ENCODE measurements at places on chromosomes 1 and 21.

DNA sequence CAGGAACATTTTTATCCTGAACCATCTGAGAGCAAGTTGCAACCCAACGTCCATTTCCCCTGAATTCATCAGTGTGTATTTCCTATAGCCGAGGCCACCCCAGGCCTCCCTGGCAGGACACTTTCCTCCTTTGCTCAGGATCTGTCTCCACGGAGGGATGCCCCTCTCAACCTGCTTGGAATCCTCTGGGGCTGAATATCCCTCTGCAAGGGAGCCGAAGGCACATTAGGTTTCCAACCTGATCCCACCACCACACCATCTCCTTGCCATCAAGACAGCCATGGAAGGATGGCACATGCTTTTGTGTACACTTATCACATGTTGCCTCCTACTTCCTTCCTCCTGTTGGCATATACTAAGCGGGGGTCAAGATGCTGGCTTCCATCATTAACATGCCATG is 74.8 kb upstream of the EDN2 start:
- DNase-seq: no peak

DNA sequence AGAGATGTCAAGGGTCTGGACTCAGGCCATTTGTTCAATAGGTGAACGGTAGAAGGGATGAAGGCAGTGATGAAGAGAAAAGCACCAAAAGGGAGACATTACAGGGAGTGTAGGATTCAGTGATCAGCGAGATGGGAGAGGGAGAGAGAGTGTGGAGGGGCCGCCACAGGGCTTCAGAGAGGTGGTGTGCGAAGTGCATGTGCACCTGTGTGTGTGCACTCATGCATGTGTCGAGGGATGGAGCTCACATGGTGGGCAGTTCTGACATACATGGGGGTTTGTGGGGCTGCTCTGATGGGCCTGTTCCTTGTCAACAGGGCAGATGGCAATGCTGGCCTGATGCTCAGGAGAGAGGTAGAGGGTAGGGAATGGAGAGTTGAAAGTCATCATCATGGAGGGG is 11.4 kb upstream of the KCNA2 start:
- no peak for DNase-seq

GRCh38 chr21:32940079-32941014 is 85.4 kb upstream of the OLIG2 start:
- DNase-seq: peak; percentile 79

DNA sequence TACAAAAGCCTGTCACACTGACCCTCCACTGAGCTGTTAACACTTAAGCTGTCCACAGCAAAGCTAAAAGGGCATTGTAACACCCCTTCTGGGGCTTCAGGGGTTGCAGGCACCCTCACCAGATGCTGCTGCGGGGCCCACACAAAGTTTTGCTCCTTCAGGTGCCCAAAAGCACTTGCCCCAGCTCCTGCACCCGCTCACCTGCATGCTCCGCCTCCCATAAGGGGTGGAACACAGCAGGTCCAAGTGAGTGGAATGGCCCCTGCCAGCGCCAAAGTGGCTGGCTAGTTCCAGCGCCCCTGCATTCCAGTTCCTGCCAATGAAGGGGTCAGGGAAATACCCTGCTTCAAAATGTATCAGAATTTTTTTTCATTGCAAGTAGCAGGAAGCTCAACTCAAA is 7.3 kb upstream of the RBP7 start:
- no peak for DNase-seq

GRCh38 chr1:180213401-180214170 is 16.5 kb upstream of the LHX4 start:
- peak; percentile 96 for DNase-seq

- peak; percentile 93 for DNase-seq
These were observed 120.6 kb downstream of the SPSB1 start for GRCh38 chr1:9413071-9413876.

DNA sequence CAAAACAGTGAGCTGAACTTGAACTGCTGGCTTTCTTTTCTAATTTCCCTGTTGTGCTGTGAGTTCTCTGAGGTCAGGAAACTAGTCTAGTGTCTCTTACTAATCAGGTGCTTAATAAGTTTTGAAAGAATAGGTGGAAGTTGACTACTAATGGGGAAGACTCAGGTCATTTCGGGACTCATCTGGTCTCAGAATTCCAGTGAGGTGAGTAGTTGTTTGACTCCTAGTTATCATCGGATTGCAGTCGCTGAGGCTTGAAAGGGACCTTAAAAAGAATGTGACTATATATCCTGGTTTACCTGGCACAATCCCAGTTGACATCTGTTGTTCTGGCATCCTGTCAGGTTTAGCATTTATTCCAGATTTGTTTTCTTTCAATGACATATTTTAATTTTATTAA is 81.4 kb upstream of the SPAG17 start:
- DNase-seq: no peak

DNA sequence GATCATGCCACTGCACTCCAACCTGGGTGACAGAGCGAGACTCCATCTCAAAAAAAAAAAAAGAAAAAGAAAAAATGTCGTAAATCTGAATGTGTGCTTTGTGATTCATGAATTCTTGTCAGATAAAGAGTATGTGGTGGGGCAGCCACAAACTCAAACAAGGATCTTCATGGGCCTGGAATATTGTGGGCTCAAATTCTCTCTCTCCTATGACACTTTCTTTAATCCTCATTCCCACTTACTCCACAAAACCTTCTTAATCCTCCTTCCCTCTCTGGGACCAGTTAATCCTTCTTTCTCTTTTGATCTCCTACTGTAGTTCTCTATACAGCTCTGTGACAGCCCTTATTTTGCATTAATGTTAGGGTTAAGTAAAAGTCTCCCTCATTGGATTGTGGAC is 112.3 kb downstream of the AK5 start:
- no peak for DNase-seq

DNA sequence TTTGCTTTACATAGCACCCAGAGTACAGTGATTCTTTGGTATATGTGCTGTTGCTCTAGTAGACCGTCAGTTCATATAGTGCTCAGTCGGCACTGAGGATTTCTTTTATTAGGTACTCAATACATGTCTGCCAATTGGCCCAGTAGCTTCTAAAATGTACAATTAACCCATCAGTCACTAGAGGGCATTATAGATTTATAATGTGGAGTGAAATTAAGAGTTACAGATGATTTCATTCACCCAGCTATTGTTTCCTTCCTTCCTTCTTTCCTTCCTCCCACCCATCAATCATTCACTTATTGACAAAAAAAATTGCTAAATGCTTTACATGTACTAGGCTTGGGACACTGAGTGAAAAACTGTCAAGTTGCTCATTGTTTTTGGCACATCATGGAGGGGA is 263.6 kb upstream of the USP24 start:
- peak; percentile 14 for DNase-seq

DNA sequence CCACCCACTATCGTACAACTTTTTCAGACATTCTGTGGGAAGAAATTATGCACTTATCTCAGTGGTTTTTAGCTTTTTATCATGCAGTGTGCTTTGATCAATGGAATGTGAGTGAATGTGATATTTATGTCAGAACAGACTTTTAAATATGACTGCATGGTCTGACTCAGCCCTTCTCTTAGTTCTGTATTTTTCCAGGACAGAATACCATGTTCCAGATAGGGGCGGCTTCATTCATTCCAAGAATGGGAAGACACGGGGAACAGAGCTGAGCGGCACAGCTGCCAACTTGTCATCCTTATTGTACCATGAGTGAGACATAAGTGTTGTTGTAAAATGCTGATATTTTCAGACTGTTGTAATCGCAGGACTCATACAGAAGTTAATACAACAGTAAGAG is 214.6 kb upstream of the NCAM2 start:
- no peak for DNase-seq

DNA sequence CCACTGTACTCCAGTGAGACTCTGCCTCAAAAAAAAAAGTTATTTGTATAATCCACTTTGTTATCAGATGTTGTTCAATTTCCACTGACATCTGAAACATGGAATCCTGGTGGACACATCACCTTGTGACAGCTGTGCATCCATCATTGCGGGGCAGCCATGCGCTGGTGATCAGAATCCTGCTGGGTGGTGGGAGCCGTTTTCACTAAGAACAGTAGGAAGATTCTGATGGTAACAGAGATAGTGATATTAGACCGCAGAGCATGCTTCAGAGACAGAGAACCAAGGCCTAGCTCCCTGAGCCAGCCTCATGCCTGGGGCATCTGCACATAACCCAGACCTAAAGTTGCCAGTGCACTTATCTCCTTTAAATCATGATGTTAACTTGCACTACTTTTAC is 3.1 kb upstream of the SPRR3 start:
- DNase-seq: no peak

GRCh38 chr21:29289317-29289716 is 9.4 kb upstream of the BACH1 start:
- DNase-seq: no peak

DNA sequence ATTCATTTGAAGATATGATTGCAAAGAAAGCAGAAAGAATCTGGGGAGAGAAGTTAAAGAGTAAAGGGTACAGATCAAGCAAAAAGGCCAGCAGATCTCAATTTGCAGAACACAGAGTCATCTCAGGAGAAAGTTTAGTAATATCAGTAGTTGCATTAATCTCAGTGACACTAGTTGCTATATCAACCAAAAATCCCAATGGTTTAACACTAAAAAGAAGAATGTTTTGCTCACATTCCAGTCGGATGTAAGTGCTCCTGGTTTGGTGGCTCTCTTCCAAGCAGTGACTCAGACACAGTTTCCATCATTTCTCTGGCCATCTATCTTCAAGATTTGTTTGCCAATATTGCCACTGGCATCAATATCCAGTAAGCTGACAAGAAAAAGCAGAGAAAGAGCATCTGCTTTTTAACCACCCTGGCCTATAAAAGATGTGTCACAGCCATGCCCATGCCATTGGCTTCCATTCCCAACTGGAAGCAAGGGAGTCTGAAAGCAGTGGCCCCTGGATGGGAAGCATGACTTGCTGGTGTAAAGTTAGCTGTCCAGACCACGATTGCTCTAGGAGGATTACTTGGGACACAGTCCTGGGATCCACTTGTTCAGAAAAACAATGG is 45.5 kb upstream of the AIM2 start:
- no peak for DNase-seq

- no peak for DNase-seq
These were observed 309.5 kb downstream of the NPHP4 start for GRCh38 chr1:5682626-5683225.

DNA sequence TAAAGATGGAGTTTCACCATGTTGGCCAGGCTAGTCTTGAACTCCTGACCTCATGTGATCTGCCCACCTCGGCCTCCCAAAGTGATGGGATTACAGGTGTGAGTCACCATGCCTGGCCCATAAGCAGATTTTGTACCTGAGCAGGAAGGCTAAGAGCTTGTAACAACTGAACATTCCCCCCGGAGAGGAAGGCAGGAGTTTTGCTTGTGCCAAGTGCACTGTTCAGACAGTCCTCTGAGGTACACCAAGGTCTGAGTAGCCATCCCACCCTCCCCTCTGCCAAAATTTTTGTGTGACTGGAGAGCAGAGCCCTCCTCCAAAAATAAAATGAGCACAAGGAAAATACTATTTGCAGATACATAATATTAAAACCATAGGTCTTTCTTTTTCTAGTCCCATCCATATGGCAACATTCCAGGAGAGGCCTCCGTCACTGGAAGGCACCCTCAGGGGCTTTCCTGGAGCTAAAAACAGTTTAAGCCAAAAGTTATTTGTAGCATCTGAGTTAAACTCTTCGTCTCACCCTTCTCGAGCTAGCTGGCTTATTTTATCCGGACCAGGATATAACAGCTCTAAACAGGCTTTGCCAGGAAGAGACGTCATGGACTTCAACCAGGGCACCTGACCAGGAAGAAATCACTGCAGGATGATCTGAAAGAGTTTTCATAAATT is 27.2 kb downstream of the CAPN2 start:
- no peak for DNase-seq

DNA sequence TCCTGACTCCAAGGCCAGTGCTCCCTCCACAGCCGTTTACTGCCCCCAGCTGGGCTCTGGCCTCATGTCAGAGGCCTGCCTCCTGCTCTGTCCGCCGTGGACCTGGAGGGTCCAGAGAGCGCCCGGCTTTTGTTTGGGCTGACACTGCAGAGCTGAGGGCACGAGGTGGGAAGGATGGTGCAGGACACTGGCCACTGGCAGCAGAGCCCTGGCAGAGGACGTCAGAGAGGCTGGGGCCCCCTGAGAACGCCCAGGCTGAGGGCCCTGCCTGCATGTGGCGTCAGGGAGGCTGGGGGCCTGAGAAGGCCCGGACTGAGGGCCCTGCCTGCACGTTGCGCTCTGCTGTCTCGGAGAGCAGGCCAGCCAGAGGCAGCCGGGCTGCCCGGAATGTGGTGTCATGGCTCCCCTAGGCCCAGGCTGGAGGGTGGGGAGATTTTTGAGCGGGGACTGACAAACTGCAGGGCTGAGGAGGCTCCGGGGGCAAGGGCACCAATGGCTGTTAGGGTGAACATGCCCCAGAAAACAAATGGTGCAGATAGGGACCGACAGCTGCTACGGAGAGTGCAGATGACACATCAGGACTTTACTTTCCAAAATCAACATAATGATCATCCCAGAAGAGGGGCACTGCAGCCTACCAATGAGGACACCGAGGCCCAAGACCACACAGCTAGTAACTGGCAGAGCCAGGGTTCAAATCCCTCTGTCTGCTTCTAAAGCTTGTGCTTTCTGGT is 31.7 kb downstream of the SLC66A1 start:
- no peak for DNase-seq

DNA sequence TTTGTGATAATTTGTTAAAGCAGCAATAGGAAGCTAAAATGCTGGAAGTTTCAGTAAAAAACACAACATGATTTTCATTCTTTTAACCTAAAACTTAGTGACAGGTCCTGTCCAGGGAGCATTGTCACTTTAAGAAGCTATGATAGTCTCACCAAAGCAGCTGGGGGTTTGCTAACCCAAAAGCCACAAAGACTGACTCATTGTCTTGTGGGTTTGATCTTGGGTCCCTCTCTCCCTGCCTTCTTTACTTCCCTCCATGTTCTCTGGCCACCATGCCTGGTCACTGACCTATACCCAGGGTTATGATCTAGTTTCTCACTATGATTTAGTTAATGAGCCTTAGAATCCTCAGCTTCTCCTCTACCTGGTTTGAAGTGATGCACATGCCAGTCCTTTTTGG is 213.5 kb upstream of the PTGFR start:
- peak; percentile 56 for DNase-seq

GRCh38 chr21:42698733-42699132 is 45.3 kb downstream of the PDE9A start:
- DNase-seq: no peak

- DNase-seq: no peak
These were observed 38.3 kb upstream of the NRDC start for GRCh38 chr1:51916587-51917405.

- DNase-seq: peak; percentile 81
These were observed 32.8 kb downstream of the PCNT start for GRCh38 chr21:46356494-46357334.

- DNase-seq: peak; percentile 96
These were observed at the start of gene SNIP1 for GRCh38 chr1:37553927-37554808. Gene SNIP1, minus strand, starts transcription at chr1:37554293. Its CDS starts 64 bp downstream, at chr1:37554229.

DNA sequence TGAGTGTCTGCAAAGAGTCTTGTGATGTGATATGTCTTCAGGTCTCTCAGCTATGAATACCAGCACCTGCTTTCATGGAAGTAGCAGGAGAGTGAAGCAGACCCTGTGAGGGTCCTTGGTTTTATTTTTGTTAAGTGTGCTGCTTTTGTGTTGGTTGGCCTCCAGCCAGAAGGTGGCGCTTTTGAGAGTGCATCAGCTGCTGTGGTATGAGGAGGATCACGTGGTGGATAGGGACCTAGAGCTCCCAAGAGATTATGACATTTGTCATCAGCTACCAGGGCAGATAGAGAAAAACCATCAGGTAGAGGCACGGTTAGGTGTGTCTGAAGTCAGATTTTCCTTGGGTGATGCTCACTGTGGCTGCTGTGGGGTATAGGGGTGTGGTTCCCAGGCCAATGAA is 1232.1 kb downstream of the MRPL39 start:
- DNase-seq: peak; percentile 31
